ENCODE measurements at places on chromosomes 5 and 9. TPM values are rescaled to one million over a fixed set of nuclear protein-coding genes. Genes with fewer than 3 reads are reported as not detected.

The THBS4 gene
- polyA plus RNA-seq: 3.8 TPM

The BTNL3 gene
- not detected for polyA plus RNA-seq

The TEX48 gene
- polyA plus RNA-seq: not detected

The AIF1L gene
- polyA plus RNA-seq: 41.8 TPM

DNA sequence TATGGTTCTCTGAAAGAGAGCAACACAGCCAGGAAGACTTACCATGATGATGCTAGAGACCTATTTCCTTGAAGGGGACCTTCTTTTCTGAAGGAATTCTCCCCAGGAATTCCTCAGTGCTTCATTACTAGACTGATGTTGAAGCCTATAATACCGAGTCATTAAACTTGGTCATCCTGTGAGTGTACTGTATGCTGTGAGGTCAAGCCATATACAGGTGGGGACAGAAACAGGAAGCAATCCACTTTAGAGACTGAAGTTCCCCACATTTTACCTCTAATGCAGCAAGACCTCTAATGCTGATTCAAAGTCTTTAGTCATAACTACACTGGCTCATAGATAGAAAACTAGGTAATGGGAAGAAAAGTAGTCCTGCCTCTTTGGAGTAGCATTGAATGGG is 77.1 kb upstream of the RASEF start:
- no peak for DNase-seq

The ZNF483 gene
- polyA plus RNA-seq: 3.5 TPM
